Stimulated activated CD8-positive, alpha-beta memory T cell treated with anti-CD3 and anti-CD28 coated beads, Interleukin-2, amount 100 ng/mL, for 1 hour (primary cell): ENCODE measurements at places on chromosomes 3 and 15.

- no peak for DNase-seq
Measured at GRCh38 chr3:177930771-177931170, 605.5 kb upstream of the KCNMB2 start.

- DNase-seq = no peak
Measured at GRCh38 chr3:186432189-186432588, 70.2 kb upstream of the DGKG start.

DNA sequence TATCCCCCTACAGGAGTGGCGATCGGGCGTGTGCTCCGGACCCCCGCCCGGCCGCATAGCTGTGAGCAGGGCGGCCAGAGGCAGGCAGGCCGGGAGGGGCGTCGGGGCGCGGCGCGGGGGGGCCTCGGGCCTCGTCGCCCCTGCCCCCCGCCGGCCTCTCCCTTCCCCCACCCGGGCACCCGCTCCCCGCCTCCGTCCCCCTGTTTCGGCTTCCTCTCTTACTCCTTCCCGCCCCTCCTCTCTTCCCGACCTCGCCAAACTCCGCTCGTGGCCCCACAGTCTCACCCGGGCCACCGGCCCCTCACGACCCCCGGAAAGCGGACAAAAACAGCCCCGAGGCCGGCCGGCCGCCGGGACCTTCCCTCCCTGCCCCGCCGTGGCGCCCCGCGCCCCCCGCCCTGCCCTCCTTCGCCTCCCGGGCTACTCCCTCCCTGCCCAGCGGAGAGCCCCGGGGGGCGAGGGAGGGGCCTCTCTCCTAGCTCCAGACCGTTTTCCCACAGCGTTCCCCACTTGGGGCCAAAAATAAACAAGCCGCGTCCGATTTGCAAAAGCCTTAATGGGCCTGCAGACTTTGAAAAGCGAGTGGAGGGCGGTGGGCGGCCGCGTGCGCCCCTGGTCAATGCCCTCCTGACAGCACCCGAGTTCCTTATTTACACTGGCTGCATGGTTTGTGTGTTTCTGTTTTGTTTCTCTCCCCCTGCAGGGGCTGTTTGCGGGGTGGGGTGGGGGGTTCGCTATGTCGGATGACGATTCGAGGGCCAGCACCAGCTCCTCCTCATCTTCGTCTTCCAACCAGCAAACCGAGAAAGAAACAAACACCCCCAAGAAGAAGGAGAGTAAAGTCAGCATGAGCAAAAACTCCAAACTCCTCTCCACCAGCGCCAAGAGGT, 1.0 kb downstream of the UBE2E1 start:
- DNase-seq = no peak

DNA sequence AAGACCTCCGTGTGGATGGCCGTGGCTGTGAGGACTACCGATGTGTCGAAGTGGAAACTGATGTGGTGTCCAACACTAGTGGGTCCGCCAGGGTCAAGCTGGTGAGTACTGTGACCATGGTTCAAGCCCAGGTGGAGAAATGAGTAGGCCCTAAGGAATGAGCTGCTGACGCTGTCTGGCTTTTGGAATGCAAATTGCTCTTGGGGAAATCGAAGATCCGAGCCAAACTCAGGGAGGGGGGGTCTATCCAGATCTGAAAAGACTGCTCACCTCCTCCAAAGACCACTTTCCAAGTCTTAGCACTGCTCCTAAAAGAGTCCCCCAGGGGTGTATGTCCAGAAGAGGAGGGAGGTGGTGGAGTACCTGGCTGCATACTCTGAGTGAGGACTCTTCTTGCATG, 13.1 kb downstream of the EXOSC7 start:
- no peak for DNase-seq
